Urinary bladder (tissue), 4 donors: ENCODE measurements at places on chromosomes 16 and 17. TPM values are rescaled to one million over a fixed set of nuclear protein-coding genes. Genes with fewer than 3 reads are reported as not detected.

The CLEC10A gene
- 5.0 TPM for total RNA-seq

The GAST gene
- not detected for total RNA-seq

DNA sequence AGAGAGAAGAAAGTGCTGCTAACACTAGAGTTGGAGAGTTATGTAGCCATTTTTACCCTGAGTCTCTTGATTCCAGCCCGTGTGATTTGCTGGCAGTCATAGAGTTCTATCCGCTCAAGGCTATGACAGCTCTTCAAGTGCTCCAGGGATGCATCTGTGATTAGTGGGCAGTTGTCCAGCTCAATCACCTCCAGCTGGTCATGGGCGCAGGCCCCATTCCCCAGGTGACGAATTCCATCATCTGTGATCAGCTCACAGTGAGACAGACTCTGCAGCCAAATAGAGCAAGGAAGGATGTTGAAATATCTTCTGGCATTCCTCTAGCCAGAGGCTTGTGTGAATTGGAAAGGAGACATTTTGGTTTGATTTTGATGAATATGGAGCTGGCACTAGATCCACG, 38.4 kb upstream of the STAC2 start:
- no peak for DNase-seq

GRCh38 chr16:14609716-14610115, 20.3 kb downstream of the PARN start:
- no peak for DNase-seq

GRCh38 chr17:69518951-69519350, 104.5 kb downstream of the MAP2K6 start:
- no peak for DNase-seq

The SULT1A4 gene
- total RNA-seq, result 2.0 TPM
